ENCODE measurements at places on chromosomes 3 and 15.
A peak's percentile ranks its signal among the peaks of the same experiment; 100 is the strongest.

GRCh38 chr15:85168642-85169173 lies 187.1 kb downstream of the PDE8A start:
- DNase-seq: peak; percentile 12

DNA sequence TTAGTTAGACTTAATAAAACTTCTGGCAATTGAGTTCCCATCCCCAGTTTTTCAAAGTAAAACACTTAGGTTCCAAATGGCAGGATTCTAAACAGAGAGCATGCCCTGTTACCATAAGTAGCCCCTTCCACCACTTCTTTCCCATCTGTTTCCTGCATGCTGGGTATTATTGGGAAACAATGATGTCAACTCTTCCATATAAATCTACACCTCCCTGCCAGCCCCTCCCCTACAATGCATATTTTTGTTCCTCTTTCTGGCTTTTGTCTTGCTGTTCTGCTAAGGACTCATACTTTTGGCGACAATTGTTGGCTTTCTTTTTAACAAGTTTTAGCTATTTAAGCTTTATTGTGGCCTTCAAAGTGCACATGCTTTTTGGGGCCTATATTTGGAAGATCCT lies 11.1 kb downstream of the ARHGAP31 start:
- peak; percentile 34 for DNase-seq

DNA sequence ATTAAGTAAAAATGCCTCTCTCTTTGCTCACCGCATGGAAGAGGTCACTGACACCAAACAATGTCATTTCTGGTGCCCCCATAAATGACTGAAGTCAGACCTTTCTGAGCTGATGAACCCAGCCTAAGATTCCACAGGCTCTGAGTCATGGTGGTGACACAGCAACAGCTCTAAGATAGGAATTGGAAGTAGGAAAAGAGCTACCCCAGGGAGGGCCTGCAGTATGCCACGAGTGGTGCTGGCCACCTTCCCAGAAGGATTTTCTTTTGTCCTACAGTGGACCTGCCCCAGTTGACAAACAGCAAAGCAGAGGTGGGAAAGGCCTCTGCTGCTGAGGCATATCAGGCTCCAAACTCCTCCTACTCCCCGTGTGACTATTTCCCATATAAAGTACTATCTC lies 208.1 kb downstream of the MINAR1 start:
- DNase-seq: peak; percentile 96

- no peak for DNase-seq
These were observed 608.4 kb upstream of the CFAP20DC start for GRCh38 chr3:59658274-59658673.

DNA sequence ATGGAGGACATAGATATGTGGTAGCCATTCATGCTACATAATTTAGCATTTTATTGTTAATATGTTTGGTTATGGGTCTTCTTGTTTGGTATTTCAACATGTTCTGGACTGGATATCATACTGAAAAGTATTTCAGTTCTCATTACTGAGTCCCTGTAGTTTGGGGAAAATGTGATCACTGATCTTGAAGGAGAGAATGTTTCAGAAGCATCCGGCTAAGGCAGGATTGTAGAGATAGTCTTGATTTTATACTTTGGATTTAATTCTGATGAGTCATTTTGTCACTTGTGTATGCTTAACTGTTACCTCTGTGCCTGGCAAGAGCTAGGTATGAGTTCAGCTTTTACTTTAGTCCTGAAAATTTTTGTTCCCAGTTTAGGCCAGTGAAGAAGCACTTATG lies 7.1 kb downstream of the CHD2 start:
- DNase-seq: peak; percentile 44

DNA sequence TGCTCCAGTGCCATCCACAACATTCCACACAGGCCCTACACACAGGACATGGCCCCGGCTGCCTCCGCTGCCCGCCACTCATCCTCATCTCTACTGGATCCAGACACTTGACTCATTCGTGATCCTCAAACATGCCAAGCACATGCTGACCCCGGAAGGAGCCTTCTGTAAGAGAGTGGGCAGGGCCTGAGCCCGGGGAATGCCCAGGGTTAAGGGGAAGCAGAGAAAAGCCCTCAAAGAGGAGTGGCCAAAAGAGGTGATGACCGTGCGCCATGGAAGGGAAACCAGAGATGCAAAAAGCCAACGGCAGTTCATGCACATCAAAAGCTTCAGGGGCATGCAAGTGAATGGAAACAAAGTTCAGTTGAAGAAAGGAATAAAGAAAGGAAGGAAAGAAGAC lies 46.1 kb downstream of the RFTN1 start:
- DNase-seq: no peak

DNA sequence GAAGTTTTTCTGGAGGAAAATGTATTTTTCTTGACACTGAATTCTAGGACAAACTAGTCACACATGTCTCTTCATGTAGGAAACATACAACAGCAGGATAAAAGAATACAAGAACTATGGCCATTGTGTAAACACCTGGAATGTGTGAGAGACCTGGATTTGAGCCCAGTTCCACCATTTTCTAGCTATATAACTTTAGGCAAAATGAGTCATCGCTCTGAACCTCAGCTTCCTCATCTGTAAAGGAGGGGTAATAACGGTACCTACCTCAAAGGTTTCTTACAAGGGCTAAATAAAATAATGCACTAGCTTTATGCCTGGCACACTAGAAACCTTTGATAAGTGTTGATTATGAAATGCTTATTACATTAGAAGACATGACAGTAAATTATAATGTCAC lies 57.8 kb downstream of the RIOX2 start:
- peak; percentile 38 for DNase-seq

GRCh38 chr3:177333533-177334520 lies 136.5 kb upstream of the TBL1XR1 start:
- DNase-seq: no peak

GRCh38 chr3:57948080-57948671 lies 60.0 kb upstream of the FLNB start:
- DNase-seq: no peak

Measured in EL (cell line).